ENCODE measurements at places on chromosomes 11 and 22. TPM values are rescaled to one million over a fixed set of nuclear protein-coding genes. Genes with fewer than 3 reads are reported as not detected.

The LIF gene
- polyA plus RNA-seq: 0.29 TPM

The GAS2L1 gene
- 1.2 TPM for polyA plus RNA-seq

The SLN gene
- polyA plus RNA-seq: not detected

The APOA5 gene
- polyA plus RNA-seq: not detected

The FTH1 gene
- polyA plus RNA-seq: 2,262 TPM

Measured in immature natural killer cell (primary cell).